ENCODE measurements at places on chromosomes 12 and 14.

DNA sequence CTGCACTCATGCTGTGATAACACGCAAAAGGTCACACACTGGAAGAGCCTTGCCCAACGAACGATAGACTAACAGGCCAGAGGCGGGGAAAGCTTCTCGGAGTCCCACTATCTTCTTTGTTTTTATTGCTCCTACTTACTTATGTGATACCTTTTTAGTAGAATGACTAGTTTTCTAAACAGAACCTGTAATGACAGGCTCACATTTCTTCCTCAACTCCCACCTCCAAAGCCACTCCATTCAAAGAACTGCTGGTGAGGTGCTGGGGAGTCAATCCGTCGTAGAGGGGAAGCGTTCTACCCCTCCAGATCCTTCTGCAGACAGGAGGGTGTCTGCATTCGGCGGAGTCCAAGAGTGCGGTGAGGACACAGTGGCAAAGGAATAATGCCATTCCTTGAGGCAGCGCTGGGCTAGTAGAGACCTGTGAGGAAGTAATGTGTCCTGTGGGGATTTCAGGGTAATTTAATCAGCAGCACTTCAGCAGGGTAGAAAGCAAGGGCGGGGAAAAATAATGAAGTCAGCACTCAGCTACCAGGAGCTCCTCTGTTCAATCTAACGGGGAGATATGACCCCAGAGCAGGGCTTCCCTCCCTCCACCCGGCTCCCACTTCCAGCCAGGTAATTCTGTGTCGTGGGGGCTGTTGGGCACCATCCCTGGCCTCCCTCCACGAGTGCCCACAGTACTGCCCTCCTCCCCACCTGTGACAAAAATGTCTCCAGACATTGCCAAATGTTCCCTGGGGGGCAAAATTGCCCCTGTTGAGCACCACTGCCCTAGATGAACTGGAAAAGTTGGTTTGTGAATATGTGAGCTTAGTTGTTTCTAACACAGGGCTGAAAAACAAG, 25.2 kb downstream of the SPRING1 start:
- no peak for DNase-seq

GRCh38 chr12:123421314-123421713, 15.2 kb downstream of the RILPL2 start:
- DNase-seq, result no peak

- peak; percentile 73 for DNase-seq
Measured at GRCh38 chr14:49861699-49862088, 9.1 kb upstream of the NEMF start.

GRCh38 chr12:26612203-26612602, 220.8 kb downstream of the ITPR2 start:
- DNase-seq, result no peak

- peak; percentile 67 for DNase-seq
Measured at GRCh38 chr12:32522331-32523221, 123.2 kb downstream of the FGD4 start.

DNA sequence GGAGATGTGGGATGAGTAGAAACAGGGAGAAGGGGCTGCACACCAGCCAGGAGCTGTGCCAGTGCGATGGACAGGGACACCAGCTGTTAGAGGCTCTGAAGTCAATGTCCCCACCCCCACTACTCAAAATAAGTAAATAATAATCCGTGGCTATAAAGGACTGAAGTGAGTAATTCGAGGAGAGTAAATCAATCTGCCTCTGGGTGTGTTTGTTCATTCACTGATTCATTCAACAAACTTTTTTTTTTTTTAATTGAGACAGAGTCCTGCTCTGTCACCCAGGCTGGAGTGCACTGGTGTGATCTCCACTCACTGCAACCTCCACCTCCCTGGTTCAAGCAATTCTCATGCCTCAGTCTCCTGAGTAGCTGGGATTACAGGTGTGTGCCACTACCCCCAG, 363.6 kb downstream of the TMEM132D start:
- no peak for DNase-seq

GRCh38 chr12:122206976-122207375, 3.5 kb downstream of the B3GNT4 start:
- no peak for DNase-seq

DNA sequence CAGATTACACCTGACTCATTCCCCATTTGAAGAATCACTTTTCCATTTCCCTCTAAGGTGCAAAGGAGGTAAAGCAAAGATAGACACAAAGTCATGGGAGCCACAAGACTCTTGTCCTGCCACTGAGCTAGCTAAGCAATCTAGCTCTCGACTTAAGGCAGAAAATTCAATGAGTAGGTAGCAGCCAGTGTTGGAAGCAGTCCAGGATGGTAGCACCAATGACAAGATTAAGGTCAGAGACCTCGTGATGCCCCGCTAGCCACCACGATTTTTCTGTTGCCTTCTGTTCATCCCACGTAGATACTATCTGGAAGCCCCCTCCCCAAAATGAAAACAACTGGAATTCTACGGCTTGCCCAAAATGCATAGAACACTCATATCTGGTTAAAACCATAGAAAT, 1.4 kb downstream of the VAMP1 start:
- DNase-seq, result peak; percentile 54

GRCh38 chr12:6734506-6735387, 10.9 kb downstream of the COPS7A start:
- DNase-seq, result no peak

GRCh38 chr12:129328235-129328634, 475.0 kb downstream of the GLT1D1 start:
- DNase-seq, result no peak
